Activated CD8-positive, alpha-beta T cell treated with anti-CD3 and anti-CD28 coated beads for 36 hours (primary cell): ENCODE measurements at places on chromosomes 4 and X. TPM values are rescaled to one million over a fixed set of nuclear protein-coding genes. Genes with fewer than 3 reads are reported as not detected.

DNA sequence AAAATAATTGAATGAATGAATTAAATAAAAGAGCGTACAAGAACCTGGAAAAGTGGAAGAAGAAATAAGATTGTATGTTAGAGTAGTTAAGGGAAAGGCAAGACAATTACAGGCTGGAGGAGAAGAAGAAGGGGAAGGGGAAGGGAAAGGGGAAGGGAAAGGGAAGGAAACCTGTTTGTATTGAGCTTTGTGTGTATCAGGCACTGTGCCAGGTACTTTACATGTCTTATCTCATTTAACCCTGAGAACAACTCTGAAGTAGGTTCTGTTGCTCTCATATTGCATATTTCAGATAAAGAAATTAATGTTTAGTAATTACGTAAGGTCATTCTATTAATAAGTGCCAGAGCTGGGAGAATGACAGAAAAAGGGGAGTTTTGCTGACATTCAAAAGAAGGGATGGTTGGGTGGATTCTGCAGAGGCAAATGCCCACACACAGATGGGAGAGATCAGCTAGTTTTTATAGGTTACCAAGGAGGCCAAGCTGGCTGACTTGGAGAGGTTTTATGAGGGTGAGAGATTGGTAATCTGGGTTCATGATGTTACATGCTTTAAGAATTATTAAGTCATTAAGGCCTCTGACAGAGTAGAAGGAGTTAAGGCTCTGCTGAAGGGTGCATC is 92.3 kb upstream of the LCORL start:
- no peak for DNase-seq

FBXL5 gene
- total RNA-seq, result 27.5 TPM

DNA sequence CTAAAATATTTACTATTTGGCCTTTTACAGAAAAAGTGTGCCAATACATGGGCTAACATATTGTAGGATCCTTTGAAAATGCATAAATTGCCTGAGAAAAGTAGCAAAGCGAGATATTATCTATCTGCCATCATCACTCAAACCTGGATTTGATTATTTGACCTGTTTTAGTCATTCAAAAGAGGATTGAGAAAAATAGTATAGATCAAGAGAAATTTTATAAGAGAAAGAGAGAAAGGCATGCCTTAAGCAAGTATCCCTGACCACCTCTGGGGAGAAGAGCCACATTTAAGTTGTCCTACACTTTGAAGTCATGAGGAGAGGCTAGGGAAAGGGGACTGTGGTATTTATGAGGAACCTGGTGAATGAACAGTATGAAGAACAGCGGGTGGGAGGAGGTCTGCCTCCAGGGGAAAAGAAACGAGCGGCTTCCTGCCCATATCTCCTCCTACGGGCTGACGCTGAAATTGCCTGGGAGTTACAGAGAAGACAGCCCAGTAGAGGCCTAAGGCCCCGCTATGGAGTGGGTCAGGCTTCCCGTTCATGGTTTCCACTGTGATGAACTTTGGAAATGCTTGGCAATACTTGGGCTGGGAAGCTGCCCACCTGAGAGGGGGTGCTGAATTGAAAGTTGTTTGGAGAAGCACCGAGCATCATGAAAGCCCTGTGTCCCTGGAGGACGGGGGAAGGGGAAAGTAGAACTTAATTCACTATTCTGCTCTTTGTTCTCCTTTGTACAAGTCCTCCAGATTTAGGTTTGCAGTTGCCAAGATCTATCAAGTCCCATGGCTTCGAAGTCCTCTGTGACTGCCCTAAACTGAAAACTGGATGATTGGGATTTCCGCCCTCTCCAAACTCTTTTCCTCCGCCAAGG is 106.9 kb upstream of the ACSL4 start:
- DNase-seq, result peak; percentile 2

PLAC1 gene
- total RNA-seq, result not detected

DNA sequence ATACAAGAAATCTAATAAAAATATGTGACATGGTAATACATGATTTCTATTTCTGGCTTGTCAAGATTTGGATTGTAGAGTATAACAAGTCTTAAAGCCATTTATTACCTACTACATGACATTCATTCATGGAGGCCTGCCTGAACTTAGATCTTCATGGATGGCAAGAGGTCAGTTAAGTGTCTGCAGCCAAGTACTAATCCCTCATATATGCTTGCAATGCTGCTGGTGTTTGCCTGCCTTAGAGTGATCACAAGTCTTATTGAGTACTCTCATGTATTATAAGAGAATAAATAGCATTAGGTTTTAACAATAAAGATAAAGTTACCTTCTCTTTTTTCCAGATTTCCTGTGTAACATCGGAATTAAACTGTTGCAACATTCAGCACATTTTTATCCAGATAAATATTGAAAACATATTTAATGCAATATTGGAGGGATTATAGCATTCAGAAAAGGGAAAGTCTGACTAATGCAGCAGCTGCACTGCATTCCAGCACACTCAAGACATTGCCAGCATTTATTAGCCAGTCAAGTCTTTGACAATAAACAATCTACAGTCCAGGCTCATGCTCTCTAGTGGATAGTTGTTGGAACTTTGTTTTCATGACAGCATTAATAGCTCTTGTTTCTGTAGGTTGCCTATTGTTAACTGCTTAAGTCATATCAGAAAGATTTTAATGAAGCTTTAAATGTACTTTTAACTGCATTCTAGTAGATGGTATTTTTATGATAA is 737.1 kb downstream of the FAT4 start:
- DNase-seq, result no peak

DNA sequence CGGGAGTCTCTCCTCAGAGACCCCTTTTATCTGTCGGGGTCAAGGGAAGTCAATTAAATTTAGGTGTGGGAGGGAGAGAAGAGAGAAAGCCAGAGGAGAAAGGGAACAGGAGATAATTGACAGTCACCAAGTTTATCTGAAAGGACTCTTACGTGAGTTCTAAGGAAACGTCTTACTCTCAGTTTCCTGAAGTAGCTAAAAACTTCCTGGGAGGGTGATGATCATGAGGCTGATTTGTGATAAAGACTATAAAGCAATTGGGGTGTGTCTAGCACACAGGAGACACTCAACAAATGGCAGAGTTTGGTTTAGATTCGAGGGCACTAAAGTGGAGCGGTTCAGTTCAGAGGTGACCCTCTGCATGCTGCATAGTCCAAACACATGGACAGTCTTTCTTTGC is 254.1 kb downstream of the FBXW7 start:
- no peak for DNase-seq

DNA sequence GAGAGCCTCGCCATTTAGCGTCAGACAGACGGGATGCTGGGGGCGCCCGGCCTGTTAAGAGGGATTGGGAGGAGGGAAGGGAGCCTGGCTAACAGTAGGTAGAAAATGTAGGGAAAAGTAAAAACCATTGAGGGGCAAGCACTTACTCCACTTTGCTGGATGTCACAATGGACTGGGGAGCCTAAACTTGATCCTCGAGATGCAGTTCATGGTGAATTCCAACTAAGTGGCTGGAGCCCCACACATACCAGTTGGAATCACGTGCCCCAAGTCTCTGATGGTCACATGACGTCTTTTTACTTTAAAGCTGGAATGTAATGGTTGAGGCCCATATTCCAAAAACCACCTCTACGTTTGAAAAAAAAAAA is 1.5 kb downstream of the PLS3 start:
- DNase-seq, result no peak
